DMS53 (cell line): ENCODE measurements at places on chromosomes 7 and 10.

GRCh38 chr7:151059367-151060112, at the start of gene SLC4A2:
Gene SLC4A2, plus strand, starts transcription at chr7:151059589. Its CDS starts 2,399 bp downstream, at chr7:151061988.
- DNase-seq = peak; percentile 92

DNA sequence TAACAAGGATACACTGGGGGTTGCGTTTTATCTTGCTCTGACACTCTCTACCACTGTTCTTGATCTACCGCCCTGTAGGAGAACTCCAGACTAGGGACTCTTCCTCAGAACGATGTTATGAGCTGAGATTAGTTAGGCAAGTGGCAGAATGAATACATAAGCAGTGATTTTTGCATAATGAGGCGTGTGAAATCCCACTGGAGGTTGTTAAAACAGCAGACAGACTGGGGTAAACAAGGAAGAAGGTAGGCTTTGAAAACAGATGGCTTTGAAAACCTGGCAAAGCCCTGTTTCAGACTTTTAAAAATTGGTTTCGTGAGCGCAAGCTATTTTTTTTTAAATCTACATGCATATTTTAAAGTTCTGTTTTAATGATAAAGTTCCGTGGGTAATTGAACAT, 785.2 kb downstream of the TYW1 start:
- DNase-seq = no peak

DNA sequence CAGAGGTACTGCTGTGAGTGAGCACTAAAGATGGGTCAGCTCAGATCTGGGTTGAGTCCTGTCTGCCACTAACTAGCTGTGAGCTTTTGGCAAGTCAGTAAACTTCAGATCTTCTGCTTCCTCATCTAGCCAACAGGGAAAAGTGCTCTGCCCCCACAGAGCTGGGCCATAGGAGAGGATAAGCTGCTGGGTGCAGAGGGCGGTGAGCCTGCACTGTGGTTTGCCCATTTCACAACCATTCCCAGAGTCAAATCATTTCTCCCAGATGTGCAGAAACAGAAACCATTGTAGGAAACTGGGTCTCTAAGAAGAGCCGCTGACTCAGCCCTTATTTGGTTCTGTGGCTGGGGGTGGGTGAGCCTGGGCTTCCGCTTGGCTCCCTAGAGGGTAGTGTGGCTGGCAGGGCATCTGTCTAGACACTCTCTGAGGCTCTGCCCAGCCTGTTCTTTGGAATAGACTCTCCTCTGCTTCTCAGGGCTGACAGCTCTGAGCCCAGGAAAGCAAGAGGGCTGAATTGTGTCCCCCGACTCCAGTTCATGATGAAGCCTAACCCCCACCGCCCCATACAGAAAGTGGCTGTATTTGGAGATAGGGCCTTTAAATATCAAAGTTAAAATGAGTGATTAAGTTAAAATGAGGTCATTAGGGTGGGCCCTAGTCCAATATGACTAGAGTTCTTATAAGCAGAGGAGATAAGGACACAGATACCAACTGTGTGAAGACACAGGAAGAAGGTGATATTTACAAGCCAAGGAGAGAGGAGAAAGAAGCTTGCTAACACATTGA, 29.5 kb upstream of the ARHGAP22 start:
- no peak for DNase-seq

DNA sequence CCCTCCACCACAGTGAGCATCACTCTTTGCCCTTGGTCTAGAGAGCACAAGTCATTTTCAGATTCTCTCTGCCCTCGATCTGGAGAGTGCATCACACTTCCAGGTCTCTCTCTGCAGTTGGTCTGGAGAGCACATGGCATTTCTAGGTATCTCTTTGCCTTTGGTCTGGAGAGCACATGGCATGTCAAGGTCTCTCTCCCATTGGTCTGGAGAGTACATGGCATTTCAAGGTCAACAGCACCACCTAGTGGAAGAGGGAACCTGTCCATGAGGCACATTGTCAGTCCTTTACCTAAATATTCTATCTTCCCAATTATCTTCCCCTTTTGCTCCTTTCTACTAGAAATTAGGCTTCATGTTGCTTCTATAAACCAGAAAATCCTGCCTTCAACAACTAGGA, 1139.4 kb downstream of the XPNPEP1 start:
- peak; percentile 88 for DNase-seq
